ENCODE measurements at places on chromosomes 4 and X.

- no peak for DNase-seq
Measured at GRCh38 chr4:6692806-6693205, 872 bp upstream of the S100P start.

GRCh38 chr4:143667461-143667860, 33.0 kb downstream of the FREM3 start:
- no peak for DNase-seq

- DNase-seq: no peak
Measured at GRCh38 chrX:7948483-7948882, 21.3 kb upstream of the PNPLA4 start.

DNA sequence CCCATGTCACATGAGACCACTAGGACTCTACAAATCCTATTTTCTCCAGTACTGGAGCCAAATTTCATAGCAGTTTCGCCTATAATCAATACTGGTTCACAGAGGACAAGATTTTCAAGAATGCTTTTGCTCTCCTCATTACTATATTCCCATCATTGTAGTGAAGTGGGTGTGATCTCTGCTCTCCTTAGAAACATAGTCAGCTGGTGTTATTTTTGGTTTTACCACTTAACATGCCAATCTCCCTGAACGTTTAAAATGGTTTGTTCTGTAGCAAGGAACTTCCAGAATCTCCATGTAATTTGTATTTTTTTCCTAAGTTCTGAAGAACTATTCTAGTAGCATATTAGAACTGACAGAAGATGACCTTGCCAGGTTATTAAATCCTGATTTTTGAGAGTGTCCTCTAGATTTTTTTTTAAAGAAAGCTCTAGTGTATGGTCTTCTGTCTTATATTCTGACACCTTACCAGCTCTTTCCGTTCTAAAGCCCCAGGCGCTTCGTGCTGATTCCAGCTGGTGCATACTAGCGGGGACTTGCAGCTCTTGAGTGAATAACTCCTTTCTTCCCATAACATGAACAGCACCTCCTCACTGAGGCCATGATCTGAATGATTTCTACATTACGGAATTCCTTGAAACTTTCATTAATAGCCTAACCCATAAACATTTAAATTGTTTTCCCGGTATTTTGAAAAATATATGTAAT, 1372.9 kb downstream of the TECRL start:
- DNase-seq: no peak

- DNase-seq: no peak
Measured at GRCh38 chrX:48611703-48612102, 14.4 kb downstream of the WDR13 start.

- DNase-seq: no peak
Measured at GRCh38 chrX:138254001-138254400, 457.5 kb downstream of the FGF13 start.

DNA sequence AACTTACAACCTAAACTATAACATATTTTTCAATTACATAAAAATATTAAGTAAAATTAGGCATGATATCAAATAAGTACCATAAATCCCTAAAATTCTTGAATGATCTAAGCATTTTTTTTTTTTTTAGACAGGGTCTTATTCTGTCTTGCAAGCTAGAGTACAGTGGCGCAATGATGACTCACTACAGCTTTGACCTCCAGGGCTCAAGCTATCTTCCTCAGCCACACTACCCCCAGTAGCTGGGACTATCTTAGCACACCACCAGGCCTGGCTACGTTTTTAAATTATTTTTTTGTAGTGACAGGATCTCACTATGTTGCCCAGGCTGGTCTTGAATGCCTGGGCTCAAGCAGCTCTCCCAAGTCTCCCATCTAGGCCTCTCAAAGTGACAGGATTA, 1042.3 kb downstream of the FSTL5 start:
- DNase-seq: no peak

DNA sequence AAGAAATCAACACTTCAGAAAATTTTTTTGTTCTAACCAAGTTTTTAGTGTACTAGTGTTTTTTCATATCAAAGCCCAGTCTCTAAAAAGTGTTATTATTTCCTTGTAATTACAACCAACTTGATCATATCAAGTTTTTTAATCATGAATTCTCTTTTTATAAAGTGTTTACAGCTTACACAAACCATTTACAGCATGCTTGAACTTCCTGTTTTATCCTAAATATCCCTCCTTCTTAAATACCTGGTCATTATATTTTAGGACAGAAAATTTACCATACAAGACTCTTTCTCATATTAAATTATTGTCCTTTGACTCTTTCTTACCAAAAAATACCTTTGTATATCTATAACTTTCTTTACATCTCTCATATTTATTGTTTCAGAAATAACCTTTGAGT, 89.4 kb upstream of the NPY2R start:
- DNase-seq: no peak

DNA sequence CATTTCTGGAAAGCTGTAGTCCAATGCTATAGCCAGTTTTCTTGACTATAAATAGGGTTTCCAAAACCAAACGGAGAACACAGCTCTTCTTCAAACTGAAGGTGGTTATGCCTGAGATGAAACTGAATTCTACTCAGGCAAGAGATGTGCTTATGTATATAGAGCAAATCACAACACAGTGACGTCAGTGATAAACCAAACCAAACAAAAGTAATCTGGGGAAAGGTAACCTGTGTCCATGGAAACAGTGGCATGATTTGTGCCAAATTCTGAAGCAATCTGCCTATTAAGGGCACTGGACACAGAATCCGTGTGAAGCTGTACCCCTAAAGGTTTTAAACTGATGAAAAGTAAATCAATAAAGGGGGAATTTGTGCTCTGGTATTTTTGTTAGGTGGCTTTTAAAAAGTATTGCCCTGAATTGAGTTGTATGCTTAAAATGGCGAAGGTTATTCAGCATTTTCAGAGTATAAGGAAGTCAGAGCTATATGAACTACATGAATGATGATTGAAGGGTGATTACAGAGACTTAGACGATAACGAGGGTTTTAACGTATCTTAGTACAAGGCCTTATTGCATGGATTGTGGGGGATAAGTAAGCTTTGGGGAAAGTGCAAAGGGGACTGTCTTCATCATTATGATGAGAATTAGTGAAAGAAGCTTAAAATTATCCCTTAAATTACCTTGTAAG, 38.6 kb downstream of the NPY5R start:
- no peak for DNase-seq

DNA sequence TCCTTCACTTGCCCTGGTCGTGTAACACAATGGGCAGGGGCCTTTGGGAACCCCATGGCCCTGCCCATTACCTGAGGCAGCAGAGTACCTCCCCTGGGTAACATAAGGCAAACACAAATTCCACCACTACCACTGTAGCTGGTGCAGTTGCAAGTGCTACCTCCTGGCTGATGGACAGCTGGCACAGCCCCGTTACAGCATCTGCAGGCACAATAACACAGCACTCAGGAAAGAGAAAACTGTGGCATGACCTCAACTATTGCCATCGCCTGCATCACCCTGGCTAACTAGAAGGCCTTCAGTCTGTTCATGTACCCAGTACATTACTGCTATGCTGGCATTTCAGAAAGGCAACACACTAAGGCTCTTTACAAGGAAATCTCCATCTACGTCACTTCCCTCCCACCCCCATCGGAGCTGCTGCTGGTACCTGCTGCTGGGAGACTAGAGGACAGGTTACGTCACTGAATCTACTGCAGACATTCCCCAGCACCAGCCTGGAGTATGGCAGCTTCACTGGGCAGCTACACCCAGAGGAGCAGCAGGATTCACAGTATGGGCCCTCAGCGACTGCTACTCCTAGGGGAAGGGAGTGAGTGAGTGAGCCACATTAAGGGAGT, 39.4 kb downstream of the ARFIP1 start:
- DNase-seq: no peak

- DNase-seq: no peak
Measured at GRCh38 chr4:71980976-71981375, 50.8 kb upstream of the NPFFR2 start.

GRCh38 chrX:30874851-30875250, 14.2 kb downstream of the TAB3 start:
- DNase-seq: no peak

DNA sequence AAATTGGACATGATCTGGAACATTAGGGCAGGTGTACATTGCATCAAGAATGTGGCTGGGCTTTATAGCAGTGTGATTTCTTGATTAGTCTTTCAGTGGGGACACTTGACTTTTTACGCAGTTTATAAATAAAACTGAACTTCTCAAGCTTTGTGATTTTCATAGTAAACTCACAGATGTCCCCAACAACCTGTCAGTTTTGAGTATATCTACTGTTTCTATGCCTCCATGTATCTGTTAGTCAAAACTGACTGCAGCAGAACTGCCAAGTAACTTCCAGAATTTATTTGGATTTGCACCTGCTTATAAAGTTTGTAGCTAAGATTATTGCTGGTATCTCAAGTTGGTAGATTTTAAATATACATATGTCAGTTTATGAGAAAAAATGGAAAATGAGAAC, 20.0 kb downstream of the PTTG2 start:
- DNase-seq: no peak

- no peak for DNase-seq
Measured at GRCh38 chr4:76677571-76678326, 220.2 kb downstream of the SOWAHB start.

GRCh38 chr4:87354168-87355102, 31.8 kb upstream of the HSD17B13 start:
- no peak for DNase-seq

DNA sequence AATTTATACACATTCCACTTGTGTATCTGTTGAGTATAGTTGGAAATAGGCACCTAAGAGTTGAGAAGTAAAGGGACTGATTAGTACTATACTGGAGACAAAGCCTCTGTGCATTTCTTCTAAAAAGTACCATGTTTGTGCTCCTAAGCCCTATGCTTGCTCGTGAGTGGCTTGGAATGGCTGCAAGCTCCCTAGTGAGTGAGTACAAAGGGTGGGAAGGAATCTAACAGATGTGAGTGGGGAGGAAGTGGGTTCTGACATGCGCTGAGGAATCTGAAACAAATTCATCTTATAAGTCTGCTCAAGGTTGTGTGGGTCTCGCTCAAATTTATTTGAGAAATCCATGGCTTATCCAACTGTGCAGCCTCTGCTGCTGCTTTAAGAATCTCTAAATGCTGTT, 13.3 kb downstream of the SPCS3 start:
- no peak for DNase-seq

GRCh38 chr4:16142598-16143310, 58.9 kb upstream of the PROM1 start:
- DNase-seq: no peak

DNA sequence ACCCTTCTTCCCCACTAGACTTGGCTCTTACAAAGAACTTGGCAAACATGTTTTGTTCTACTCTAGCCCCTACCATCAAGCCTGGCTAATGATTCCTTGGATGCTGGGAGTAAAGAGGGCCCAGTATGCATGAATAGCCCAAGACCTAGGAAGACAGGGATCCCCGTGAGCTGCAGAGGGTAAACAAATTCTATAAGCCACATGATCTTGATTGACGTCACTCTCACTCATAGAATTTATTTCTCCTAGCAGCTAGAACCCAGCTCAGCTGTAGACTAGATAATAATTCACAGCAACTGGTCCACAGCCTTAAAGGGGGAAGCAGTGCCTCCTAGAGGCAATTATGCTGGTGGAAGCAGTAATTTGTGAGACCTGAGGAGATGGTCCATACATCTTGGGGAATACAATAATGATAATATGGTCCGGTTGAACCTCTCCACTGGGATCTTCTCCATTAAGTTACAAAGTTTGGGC, 16.1 kb upstream of the USO1 start:
- DNase-seq: no peak

GRCh38 chr4:3415471-3416141, 26.2 kb upstream of the HGFAC start:
- no peak for DNase-seq

DNA sequence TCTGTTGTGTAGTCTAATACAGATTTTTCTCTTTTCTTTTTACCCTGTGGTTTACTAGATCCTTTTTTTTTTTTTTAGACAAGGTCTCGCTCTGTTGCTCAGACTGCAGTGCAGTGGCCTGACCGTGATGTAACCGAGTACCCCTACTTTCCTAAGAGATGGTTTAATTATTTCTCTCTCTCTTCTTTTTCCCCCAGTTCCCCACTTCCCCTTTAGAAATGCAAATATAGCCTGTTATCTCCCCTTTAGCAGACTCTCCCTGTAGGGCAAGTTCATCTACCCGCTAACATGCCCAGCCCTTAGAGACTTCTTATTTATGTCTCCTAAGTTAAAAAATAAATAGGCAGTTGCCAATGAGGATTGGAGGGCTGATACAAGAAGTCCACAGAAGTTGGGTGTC, 4.5 kb downstream of the SNX25 start:
- DNase-seq: no peak

DNA sequence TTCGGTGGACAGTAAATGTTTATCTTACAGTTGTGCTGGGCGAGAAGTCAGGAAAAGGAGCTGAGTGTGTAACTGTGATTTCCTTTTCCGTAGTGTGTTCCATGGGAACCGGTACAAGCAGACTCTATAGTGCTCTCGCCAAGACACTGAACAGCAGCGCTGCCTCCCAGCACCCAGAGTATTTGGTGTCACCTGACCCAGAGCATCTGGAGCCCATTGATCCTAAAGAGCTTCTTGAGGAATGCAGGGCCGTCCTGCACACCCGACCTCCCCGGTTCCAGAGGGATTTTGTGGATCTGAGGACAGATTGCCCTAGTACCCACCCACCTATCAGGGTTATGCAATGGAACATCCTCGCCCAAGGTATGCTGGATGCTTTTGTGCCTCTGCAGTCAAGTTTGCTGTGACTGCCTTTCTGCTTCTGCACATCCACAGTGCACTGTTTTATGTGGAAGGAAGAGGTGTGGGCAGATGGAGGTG, 27.4 kb downstream of the NOCT start:
- DNase-seq: no peak

DNA sequence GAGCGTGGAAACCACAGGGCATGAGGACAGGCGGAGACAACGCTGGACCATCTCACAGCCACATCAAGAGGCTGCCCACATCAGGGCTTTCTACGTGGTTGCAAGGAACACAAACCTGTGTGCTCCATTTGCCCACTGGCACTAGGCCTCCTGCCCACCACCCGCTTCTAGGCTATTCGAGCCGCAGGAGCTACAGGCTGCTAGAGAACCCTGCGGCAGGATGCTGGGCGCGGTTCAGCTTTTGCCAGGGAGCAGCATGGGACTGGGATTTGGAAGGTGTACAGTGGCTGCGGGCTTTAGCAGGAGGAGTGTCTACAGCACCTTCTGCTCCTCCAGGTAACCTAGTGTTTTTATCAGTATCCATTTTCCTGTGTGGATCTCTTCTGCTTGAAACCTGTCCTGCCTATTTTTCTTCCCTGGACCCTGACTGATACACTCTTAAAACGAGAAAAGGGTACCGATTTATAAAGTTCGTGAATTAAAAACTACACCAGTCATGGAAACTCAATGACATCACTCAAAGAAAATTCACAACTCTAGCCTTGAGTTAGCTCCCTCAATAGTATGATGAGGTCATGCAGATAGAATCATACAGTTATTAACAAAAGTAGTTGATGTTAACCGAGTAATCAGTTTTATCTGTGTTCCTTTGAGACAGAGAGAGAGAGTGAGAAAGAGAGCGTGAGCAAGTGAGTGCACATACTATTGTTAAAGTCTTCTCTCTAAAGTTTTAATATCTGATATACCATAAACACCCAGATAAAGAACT, 12.8 kb downstream of the NOP14 start:
- no peak for DNase-seq
